ENCODE measurements at places on chromosomes 1 and 21. TPM values are rescaled to one million over a fixed set of nuclear protein-coding genes. Genes with fewer than 3 reads are reported as not detected.

GRCh38 chr1:56583957-56584468, 4.7 kb upstream of the PLPP3 start:
- no peak for DNase-seq

GRCh38 chr1:44315521-44315920, 39.5 kb downstream of the ERI3 start:
- DNase-seq: no peak

The THEM5 gene
- polyA plus RNA-seq: 0.41 TPM

GRCh38 chr1:165182975-165183374, 173.5 kb downstream of the LMX1A start:
- DNase-seq: no peak

- DNase-seq: no peak
These were observed 28.0 kb upstream of the RUNX3 start for GRCh38 chr1:24957808-24958752.

The CHRNB2 gene
- 0.42 TPM for polyA plus RNA-seq

The ZMYM1 gene
- polyA plus RNA-seq: 15.0 TPM

DNA sequence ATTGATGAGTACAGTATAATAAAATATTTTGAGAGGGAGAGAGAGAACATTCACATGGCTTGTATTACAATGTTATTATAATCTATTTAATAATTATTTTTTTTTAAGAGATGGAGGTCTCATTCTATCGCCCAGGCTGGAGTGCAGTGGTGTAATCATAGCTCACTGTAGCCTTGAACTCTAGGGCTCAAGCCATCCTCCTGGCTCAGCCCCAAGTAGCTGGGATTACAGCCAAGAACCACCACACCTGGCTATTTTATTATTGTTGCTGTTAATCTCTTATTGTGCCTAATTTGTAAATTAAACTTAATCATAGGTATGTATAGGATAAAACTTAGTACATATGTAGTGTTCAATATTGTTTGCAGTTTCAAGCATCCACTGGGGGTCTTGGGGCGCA, 57.8 kb downstream of the HS2ST1 start:
- DNase-seq: no peak

The RAP1GAP gene
- 24.3 TPM for polyA plus RNA-seq

The PROK1 gene
- 0.96 TPM for polyA plus RNA-seq

DNA sequence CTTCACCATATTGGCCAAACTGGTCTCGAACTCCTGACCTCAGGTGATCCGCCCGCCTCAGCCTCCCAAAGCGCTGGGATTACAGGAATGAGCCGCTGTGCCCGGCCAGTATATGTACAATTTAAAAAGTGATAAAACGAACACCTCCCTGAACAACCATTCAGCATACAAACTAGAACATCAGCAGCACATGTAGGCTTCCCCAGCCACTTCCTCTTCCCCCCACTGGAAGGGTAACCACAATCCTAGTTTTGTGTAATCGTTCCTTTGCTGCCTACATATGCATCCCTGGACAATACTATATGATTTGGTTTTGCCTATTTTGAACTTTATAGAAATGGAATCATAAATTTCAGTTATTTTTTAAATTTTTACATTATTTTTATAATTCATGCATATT, 60.4 kb downstream of the DESI2 start:
- no peak for DNase-seq

- DNase-seq: no peak
These were observed 27.4 kb downstream of the ETS2 start for GRCh38 chr21:38833117-38833516.

- DNase-seq: peak; percentile 49
These were observed 824.6 kb upstream of the TMPRSS15 start for GRCh38 chr21:19228226-19228625.

- no peak for DNase-seq
These were observed 12.5 kb upstream of the VAMP4 start for GRCh38 chr1:171754353-171754705.

The STXBP3 gene
- polyA plus RNA-seq: 88.9 TPM

The GJC2 gene
- polyA plus RNA-seq: 0.68 TPM

GRCh38 chr21:38326899-38327298, 70.1 kb downstream of the KCNJ15 start:
- no peak for DNase-seq

DNA sequence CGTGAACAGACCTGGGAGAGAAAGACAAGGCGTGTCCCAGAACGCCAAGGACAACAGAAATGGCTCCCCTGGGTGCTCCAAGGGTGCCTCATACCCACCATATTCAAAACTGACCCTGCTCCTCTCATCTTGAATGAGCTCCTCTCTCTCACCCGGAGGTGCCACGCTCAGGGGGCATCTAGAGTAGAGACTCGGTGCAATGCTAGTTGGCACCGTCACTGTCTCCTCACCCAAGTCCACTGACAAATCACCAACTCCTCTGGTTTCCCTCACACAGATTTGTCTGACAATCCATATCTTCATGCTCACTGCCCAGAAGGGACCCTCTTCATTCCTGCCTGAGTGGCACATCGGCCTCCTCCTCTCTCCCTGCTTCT, 5.0 kb downstream of the TMEM125 start:
- no peak for DNase-seq

The CFHR1 gene
- polyA plus RNA-seq: 0.37 TPM

DNA sequence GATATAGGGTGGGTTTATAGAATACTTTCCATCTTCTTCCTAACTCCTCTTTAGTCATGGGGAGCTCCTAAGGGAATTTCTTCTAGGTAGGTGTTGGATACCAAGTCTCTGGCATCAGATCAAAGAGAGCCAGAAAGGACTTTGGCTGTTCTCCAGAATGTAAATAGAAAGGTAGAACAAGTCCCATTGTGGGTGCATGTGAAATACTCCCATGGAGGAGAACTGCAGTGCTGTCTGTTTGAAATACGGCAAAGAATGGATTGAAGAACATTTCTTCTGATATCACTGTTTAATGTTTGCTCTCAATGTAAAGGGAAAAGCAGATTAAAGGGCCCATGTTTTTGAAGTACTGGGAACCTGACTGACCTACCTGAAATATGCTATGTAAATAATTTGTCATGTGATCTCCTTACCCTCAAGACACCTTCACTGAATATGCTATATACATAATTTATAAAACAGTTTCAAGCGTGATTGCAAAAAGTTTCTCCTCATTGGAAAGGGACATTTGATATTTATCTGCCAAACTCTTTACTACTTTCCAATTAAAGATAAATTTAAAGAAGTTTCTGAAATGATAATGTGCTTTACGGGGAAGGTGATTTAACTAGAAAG, 65.9 kb downstream of the LAMC1 start:
- no peak for DNase-seq

DNA sequence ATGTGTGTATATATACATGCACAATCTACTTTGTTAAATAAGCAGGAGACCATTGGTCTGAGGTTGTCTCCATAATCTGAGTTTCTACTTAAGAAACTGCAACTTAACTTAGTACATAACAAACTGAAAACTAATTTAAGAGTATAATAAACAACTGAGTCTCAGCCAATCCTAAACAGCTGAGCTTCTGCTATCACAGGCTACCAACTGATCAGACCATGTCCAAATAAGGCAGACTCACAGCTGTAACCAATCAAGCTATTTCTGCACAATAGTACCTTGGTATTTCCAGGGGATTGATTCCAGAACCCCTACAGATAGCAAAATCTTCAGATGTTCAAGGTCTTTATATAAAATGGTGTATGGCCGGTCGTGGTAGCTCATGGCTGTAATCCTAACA, 26.0 kb upstream of the C1orf146 start:
- no peak for DNase-seq

The MYBPH gene
- 0.17 TPM for polyA plus RNA-seq
